ENCODE measurements at places on chromosomes 6 and 20. TPM values are rescaled to one million over a fixed set of nuclear protein-coding genes. Genes with fewer than 3 reads are reported as not detected.
A peak's percentile ranks its signal among the peaks of the same experiment; 100 is the strongest.

DNA sequence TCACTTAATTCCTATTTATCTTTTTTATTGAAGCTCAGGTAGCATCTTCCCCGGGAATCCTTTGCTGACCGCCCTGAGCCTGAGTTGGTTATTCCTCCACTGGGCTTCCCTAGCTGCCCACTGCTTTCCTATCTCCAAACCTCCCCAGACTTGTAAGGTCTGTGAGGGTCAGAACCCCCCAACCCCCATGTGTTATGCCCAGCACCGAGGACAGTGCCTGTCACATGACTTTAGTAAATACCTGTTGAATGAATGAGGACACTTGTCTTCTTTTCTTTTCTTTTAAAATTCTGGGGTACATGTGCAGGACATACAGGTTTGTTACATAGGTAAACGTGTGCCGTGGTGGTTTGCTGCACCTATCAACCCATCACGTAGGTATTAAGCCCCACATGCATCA is 105.9 kb downstream of the UST start:
- no peak for DNase-seq

GRCh38 chr6:40634429-40634828 is 47.3 kb upstream of the LRFN2 start:
- no peak for DNase-seq

DNA sequence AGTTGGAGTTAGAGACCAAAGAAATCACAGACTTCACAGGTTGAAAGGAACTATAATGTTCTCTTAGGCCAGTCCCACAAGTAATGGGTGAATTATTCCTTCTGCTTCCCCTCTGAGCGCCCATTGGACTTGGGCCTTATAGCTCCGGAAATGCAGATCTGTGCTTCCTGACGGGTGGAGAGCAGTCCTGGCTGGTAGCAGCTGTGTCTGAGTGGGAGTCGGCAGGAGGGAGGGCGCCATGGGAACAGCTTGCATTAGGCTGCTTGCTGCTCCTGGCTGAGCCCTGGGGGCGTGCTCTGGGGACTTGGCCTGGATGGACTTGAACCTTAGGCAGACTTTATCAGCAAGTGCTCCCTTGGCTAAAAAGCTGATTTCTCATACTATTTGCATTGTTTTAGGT is 18.4 kb upstream of the NUP153 start:
- peak; percentile 28 for DNase-seq

CBFA2T2 gene
- total RNA-seq, result 24.9 TPM

CLVS2 gene
- total RNA-seq, result 34.2 TPM

PRR18 gene
- total RNA-seq, result under 0.01 TPM

TREML1 gene
- total RNA-seq, result 0.41 TPM

ADIG gene
- not detected for total RNA-seq

ZBTB46 gene
- total RNA-seq, result 22.4 TPM

DEFB132 gene
- not detected for total RNA-seq
